ENCODE measurements at places on chromosomes 1 and 21.
A peak's percentile ranks its signal among the peaks of the same experiment; 100 is the strongest.

- DNase-seq = peak; percentile 76
Observed at GRCh38 chr1:209389975-209390374, 193.5 kb upstream of the CAMK1G start.

DNA sequence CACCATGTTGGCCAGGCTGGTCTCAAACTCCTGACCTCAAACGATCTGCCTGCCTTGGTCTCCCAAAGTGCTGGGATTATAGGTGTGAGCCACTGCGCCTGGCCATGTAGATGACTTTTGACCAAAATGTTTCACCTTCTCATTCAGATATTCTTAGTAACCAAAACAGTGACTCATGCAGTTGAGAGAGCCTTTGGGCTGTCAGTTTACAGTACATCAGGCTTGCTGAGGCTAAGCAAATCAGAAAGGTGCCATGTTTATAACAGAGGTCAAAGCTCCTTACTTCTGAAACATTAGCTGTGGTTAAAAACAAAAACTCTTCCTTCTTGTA is 21.0 kb downstream of the CNIH4 start:
- DNase-seq = no peak

GRCh38 chr1:183291802-183292514 is 105.9 kb downstream of the LAMC2 start:
- peak; percentile 80 for DNase-seq

DNA sequence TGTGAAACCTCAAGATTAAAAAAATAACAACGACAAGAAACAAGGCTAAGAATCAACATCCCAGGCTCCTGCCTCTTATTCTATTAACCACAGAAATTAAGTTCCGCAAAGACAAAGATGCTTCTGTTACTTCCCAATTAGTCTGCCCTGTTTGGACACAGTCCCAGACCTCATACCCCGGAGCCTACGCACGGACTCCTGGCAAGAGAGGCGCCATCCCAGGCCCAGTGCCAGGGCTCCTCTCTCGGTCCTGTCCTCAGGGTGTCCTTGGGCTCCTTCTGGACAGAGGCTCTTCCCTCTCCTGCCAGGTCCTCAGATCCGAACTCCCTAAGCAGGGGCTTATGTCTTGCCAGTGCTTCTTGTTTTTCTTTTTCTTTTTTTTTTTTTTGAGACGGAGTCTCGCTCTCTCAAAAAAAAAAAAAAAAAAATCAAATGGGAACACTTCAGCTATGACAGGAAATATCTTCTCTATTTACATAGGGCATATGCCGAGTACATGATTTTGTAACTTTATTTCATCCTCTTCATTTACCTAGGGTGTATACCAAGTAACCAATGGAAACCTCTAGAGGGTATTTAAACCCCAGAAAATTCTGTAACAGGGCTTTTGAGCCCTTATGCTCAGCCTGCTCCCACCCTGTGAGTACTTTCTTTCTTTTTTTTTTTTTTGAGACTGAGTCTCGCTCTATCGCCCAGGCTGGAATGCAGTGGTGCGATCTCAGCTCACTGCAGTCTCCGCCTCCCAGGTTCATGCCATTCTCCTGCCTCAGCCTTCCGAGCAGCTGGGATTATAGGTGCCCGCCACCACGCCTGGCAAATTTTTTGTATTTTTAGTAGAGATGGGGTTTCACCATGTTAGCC is 11.7 kb upstream of the ENO1 start:
- no peak for DNase-seq

DNA sequence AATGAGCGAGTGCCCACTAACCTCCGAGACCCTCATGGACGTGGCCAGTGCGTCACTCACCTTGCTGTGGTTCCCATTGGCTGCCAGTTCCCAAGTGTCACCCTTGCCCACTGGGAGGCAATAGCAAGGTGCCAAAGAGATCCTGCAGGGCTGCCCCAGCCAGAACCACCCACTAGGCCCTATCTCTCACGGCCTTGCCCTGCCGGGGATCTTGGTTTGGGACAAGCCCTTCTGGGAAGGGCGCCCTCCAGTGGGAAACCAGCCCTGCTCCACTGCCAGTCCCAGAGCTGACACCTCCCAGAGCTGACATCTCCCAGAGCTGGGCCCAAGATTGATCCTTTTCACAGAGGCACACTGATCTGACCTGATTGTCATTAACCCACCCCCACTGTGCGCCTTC is 2.1 kb upstream of the SELENON start:
- peak; percentile 80 for DNase-seq

DNA sequence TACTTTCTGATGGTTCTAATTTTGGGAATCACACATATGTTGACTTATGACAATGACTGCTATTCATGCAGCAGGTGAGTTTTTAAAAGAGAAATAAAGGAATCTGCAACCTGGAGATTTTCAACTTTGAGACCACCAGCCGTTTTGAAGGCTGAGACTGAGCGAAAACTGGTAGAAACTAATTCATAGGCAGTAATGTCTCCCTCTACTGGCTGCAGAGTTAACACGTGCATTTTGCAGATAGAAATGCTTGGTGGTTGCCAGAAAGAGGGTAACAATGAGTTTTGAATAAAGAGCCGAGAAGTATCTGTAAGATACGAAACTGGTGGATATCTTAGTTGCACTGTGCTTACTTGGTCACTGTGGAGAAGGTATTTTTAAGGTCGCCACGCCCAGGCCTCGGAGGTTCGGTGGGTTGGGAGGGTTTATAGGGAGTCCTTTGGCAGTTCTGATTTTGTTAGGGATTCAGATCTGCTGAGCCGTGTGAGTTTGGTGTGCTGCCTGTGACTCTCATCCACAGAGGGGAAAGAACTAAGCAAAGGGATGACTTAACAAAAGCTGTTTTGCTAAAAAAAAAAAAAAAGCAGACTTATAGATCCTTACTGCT is 83.0 kb downstream of the RYR2 start:
- peak; percentile 66 for DNase-seq

DNA sequence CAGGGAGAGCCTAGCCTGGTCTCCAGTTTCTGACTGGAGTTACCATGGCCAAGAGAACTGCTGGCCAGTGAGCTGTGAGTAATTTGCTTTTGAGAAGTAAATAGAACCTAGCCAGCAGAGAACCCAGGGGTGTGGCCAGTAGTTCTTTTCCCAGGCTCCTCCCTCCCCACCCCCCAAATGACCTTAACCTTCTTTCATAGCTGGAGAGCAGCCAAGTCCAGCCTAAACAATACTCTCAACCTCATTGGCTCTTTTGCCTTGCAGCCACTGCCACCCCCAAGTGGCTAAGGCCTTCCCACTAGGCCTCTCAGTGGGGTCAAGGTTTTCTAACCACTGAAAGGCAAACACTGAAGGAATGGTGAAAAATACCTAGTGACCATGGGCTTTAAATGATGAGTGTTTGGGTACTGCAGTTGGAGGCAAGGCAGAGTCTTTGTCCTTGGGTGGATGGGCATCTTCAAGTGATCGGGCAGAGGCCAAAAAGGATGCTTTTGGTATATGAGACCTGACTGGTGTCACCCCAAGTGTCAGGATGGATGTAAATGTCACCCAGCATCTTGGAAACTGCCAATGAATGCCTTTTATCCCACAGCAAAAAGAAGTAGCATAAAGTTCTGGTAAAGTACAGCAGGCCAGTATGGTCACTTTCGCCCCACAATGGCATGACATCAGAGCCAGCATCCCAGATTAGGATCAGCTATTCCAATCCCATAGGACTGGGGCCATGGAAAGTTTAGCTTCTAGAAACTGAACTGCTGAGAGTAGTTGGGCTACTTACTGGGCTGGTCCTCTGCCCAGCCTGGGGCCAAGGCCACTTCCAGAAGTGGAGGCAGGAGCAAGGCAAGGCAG is 3.5 kb upstream of the PIGV start:
- peak; percentile 31 for DNase-seq

All from mesendoderm (in vitro differentiated cells).